ENCODE measurements at places on chromosomes 12 and 14.

DNA sequence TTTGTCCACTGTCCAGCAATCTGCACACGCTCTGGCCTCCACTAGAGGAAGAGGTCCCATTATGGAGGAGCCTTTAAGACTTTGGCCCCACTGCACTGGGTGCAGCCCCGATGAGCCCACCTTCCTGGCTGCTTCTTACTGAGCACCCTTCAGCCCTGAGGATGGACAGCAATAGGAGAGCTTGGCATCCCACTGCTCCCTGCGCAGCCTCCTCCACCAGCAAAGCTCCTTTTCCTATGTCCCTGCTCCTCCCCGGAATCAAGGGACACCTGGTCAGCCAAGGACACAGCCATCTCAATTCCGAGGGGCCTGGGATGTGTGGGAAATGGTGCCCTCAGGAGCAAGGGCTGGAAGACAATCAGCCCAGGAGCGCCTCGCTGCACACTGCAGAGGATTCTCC lies 94.7 kb downstream of the GCH1 start:
- DNase-seq, result no peak

DNA sequence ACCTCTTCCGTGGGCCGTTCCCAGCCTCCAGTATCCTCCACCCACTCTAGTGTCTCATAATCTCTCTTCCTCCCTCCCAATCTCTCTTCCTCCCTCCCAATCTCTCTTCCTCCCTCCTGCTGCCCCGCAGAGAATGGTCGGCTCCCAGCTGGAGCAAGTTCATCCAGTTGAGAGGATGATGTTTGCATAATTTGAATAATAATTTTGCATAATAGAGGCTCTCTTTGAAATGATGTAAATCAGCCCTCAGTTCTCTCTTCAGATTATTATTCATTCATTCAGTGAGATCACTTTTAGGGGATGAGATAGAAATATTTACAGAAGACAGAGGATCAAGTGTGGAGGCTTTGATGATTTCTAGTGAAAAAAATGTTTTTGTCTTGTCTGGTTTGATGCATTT lies 125.0 kb downstream of the PTPN11 start:
- DNase-seq, result no peak

DNA sequence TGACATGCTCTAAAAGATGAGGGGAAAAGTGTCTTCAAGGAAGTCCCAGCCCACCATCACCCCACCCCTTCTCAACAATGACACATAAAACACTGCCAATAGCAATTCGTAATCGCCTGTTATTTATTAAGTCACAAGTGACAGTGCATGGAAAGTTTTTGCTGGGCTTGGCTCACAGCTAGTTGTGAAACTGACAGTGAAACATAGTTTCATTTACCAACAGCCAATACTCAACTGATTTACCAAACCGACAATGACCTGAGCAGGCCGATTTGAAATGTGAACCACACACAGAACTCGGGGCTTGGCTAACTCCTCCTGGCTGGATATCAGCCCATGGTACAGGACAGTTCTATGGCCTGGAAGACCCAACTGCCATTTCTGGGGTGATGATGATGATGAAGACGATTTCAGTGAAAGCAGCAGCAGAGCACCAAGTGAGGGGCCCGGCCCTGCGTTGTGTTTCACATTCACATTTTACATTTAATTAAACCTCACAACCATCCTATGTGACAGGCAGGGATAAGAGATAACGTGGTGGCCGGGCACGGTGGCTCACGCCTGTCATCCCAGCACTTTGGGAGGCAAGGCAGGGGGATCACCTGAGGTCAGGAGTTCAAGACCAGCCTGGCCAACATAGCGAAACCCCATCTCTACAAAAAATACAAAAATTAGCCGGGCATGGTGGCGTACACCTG lies 42.7 kb downstream of the CAMKK2 start:
- DNase-seq, result no peak

- no peak for DNase-seq
Measured at GRCh38 chr14:50222055-50222613, 9.2 kb downstream of the SOS2 start.

- DNase-seq, result no peak
Measured at GRCh38 chr12:43893670-43894069, 57.8 kb downstream of the TMEM117 start.

DNA sequence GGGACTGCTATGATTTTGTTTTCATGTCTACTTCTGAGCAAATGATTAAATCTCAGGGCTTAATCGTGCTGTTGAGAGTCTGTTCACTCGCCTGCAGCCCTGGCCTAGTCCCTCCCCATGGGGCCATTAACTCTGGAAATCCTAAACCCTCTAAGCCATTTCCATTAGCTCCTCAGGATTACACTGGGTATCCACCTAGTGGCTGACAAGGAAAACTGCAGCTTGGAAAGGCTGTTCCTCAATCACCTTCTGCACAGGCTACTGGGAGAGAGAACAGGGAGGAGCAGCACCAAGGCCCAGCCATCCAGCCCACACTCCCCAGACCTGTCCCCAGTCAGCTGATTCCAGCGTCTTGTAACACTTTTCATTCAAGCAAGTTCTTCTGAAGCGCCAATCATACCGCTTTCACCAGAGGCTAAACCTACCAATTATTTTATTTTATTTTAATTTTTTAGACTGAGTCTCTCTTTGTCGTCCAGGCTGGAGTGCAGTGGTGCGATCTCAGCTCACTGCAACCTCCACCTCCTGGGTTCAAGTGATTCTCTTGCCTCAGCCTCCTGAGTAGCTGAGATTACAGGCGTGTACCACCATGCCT lies 48.7 kb downstream of the NEUROD4 start:
- no peak for DNase-seq

DNA sequence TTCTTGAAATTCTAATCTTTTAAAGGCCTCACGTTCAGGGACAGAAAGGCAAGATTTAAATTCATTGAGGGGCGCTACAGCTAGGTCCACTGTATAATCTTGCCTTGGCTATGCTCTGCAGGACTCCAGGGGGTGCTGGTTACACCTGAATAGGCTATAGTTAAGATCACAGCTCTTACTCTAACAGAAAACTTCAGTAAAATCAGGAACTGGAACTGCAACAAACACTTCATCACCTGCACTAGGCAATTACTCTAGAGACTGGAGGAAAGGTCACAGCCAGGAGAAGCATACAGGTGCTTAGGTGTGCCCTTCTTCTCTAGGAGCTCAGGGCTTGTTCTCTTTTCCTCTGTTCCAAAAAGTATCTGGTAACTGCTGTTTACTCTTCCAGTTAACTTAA lies 20.9 kb downstream of the SLCO1C1 start:
- no peak for DNase-seq

- DNase-seq, result no peak
Measured at GRCh38 chr12:47768323-47768811, 4.7 kb upstream of the SLC48A1 start.

DNA sequence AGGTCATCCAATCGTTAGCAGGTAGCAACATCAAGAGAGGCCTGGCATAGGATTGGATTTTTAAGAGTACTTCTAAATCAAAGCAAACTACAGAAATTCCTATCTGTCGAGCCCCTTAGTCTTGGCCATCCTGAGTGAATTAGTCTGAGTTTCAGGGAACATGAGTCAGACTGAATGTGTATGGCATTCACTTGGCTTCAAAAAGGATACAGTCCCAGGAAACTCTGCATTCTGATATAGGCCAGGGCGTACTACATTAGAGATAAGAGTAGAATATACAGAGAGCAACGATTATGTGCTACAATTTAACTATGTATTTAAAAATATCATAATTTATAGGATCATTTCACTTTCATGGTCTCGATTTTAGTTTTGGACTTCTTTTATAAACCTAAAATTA lies 242.2 kb downstream of the SOX5 start:
- no peak for DNase-seq

DNA sequence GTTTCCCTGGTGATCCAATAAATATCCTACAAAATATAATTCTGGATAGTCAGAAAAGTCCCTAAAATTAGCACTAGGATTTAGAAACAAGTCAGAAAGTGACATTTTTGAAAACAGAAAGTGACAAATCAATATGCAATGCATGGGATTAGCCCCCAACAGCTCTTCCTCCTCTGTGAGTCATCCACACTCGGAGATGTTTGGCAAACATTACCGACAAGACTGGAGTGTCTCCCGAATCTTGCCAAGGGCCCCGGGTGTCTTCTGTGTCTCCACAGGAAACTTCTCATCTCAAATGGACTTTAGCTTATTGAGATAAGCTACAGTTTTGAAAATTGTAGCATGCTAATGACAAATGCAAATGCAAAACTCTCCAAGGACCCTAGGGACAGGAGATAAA lies 398.9 kb upstream of the CCDC196 start:
- DNase-seq, result no peak

DNA sequence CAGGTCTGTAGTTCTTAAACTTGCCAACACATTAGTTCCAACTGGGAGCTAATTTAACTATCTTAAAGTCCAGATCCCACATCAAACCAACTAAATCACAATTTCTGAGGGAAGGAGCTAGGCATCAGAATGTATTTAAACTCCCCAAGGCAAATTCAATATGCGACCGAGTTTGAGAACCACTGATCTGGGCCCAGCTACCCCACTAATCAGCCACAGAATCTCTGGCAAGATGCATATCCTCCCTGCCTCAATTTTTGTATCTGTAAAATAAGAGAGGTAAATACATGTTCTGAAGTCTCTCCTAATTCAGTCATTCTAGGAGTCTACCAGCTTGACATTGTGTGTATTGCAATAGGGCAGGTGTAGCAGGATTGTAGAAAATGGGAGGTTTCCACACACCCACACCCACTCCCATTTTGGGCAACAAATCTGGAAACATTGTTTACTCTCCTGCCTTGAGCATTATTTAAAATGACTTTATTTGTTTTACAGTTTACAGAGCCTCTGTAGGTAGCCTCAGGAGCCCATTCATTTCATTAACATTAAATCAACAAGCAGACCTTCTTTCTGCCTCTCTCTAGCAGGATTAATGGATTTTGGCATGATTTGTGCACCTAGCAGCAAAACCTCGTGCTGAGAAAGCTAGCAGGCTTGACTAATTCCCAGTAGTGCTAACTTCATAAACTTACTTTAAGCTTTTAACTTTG lies 15.6 kb downstream of the LGR5 start:
- no peak for DNase-seq

DNA sequence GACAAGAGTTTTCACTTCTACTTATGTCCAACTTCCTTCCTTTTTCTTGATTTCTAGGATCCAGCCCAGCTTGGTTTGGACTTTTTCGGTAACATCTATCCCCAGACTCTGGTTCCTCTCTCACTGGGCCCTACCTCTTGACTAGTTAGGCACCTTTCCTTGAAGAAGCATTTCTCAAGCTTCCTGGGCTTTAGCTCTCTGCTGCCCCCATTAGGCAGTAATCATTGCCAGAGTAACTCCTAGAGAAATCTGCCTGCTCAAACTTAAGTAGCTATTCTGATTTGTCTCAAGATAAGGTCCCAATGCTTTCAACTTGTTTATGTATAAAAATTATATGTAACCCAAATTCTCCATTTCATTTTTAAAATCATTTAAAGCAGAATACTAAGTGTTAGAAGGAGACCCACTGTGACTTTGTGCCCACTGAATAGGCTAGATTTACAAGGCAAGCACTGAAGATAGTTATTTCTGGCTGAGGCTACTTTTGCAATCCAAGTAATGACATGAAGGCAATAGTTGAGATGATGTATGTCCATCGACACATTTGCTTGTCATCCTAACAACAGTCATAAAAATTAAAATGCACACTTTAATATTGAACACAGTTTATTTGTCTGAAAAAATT lies 275.0 kb upstream of the G2E3 start:
- DNase-seq, result no peak

GRCh38 chr14:58638231-58639197 lies 752 bp downstream of the DACT1 start:
- DNase-seq, result peak; percentile 21

DNA sequence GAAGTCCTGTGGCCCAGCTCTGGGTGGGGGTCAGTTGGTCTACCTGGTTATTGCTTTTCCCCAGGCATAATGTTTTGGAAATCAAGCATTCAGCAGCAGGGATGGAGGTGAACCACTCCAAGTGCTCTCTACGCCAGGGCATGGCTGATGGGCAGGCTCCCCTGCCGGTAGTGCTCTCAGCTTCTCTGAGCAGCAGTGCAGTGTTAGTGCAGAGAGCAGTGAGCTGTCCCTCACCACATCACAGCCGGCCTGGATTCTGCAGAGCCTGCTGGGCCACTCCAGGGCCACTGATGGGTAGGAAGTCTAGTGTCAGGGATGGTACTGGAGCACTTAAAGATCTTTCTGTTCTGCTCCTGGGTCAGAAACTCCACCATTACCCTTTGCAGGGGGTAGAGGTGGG lies 151.1 kb downstream of the CALM1 start:
- DNase-seq, result no peak

DNA sequence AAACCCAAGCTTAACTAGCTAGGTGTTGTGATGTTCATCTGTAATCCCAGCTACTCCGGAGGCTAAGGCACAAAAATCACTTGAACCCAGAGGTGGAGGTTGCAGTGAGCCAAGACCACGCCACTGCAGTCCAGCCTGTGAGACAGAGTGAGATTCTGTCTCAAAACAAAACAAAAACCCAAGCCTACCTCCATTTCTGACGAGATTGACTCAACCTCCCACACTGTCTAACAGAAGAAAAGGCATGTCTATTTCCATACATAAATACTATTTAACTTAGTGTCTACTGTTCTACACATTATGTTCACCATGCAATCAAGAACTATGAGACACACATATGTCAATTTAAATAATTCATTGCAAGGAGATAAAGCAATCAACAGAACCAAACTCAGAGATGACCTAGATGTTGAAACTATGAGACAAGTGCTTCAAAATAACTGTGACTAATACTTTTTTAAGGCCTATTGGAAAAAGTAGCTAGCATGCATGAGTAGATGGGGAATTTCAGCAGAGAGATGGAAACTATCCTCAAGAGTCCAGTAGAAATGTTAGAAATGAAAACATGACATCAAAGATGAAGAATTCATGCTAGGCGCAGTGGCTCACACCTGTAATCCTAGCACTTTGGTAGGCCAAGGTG lies 75.9 kb upstream of the DHRS4 start:
- no peak for DNase-seq

DNA sequence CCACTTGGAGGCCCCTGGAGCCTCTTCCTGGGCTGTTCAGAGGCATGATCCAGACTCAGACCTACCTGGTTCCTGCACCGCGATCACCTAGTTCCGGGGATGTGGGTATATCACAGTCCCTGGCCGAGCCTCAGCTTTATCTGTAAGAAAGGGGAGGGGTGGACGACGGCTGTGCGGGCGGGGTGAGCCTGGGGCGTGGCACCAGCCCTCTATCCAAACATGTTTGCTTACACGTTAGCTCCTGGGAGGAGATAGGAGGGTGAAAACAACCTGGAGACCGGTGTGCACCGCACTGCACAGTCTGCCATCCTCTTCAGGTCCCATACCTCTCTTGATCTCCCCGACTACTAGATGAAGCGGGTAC lies 1.2 kb downstream of the ANKRD9 start:
- DNase-seq, result no peak

GRCh38 chr12:3073438-3074250 lies 3.5 kb upstream of the TSPAN9 start:
- DNase-seq, result peak; percentile 80

DNA sequence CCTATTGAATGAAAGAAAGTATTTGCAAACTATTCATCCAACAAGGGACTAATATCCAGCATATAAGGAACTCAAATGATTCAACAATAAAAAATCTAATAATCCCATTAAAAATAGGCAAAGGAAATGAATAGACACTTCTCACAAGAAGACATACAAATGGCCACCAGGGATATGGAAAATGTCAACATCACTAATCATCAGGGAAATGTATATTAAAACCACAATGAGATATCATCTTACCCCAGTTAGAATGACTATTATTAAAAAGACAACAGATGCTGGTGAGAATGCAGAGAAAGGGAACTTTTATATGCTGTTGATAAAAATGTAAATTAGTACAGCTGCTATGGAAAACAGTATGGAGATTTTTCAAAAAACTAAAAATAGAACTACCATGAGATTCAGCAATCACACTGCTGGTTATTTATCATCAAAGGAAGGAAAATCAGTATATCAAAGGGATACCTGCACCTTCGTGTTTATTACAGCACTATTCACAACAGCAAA lies 89.3 kb downstream of the GARIN6 start:
- DNase-seq, result no peak

All from stimulated activated CD4-positive, alpha-beta T cell treated with anti-CD3 and anti-CD28 coated beads, Interleukin-12 subunit alpha, Interleukin-12 subunit beta, amount 100 ng/mL, for 4 hours (primary cell).